Psoas muscle (tissue), 8 donors: ENCODE measurements at places on chromosomes 3 and 15.

DNA sequence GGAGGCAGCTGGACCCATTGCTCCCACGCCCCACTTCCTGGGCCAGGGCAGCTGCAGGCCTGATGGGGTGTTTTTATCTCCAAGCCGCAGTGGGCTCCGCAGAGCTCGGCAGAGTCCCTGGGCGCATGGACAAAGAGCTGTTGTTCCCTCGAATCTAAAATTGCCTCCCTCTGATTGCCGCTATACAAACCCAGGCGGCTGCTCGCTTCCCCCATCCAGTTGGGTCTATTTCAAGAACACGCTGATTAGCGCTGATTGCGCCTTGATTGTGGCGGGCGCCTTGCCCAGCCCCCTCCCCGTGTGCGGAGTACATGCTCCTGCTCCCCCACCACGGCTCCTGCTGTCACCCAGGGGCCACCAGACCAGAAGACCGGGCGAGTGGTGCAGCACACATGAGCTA is 43.4 kb upstream of the SLC6A1 start:
- no peak for DNase-seq

DNA sequence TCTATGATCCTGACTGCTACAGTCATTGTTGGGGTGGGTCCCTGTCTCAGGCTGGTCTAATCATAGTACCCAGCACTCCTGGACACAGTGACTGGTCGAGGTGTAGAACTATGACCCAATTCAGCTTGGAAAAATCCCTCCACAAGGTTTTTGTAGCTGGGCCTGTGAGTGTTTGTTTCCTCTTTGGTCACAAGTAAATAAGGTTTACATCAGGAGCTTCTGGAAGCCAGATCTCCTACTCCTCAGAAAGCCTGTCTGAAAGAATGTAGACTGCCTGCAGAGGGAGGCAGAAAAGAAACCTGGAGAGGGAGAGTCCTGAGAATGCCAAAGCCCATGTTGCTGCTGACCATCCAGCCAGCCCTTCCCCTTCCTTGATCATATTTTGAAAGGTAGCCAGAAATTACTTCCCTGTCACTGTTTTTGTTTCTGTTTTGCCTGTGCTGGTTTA is 123.2 kb downstream of the RAP2B start:
- no peak for DNase-seq

DNA sequence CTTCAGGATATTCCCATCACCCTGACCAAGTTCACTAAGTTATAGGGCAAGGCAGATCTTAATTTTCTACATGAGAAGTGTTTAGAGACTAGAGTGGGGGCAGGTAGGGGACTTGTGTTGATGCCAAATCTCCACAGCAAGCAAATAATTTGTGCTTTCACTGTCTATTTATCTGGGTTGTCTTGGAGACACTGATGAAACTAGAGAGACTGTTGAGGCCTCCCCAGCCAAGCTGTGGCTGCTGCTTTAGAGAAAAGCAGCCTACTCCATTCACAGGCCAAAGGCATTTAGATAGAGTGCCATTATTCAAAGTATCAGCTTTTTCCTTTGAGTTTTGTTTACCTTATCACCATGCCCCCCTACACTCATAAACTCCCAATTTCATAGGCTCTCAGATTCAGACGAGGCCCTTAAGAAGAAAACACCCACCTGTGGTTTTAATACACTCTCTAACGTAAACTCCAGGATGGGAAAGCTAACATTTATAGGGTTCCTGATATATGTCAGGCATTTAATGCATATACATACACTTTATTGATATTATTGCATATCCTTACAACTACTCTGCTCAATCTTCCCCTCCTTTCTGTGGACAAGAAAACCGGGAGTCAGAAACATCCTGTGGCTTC is 130.4 kb upstream of the FOXB1 start:
- no peak for DNase-seq

DNA sequence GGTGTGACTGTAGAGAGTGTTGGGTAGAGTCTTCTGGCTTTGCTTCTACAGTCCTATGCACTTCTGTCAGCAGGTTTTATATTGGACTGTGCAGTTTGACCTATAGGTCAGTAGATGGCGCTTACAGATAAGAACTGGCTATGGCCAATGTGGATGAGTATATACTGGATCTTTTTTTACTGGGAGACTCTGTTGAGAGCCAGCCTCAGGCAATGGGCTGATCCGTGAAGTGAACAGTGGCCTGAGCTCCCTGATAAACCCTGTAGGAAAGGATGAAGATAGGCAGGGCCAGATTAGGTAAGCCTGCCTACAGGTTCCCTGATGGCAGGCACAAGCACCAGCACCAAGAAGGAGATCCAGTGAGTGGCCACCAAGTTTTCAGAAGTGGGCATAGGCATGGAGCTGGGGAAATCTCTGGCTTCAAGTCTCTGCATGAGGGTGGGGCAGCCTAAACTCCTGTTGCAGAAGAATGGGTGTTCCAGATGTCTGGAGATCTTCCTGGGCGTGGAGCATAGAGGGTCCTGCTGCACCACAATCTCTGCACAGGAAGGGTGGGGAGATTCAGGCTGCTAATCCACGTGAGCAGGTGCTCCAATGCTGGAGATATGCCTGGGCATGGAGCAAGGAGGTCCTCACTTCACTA is 326.0 kb upstream of the SGO1 start:
- DNase-seq = no peak

- DNase-seq = peak; percentile 27
These were observed 21.9 kb downstream of the PTH1R start for GRCh38 chr3:46899151-46900006.
